Posterior cingulate gyrus (tissue), 11 donors: ENCODE measurements at places on chromosomes 2 and 18.

DNA sequence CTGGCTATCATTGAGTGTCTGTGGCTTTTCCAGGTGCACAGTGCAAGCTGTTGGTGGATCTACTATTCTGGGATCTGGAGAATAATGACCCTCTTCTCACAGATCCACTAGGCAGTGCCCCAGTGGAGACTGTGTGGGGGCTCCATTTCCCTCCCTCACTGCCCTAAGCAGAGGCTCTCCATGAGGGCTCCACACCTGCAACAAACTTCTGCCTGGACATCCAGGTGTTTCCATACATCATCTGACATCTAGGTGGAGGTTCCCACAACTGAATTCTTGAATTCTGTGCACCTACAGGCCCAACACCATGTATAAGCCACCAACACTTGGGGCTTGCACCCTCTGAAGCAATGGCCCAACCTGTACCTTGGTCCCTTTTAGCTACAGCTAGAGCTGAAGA, 775.4 kb upstream of the CDH2 start:
- no peak for DNase-seq

- DNase-seq, result peak; percentile 53
Observed at GRCh38 chr2:8514796-8515758, 166.8 kb upstream of the ID2 start.

DNA sequence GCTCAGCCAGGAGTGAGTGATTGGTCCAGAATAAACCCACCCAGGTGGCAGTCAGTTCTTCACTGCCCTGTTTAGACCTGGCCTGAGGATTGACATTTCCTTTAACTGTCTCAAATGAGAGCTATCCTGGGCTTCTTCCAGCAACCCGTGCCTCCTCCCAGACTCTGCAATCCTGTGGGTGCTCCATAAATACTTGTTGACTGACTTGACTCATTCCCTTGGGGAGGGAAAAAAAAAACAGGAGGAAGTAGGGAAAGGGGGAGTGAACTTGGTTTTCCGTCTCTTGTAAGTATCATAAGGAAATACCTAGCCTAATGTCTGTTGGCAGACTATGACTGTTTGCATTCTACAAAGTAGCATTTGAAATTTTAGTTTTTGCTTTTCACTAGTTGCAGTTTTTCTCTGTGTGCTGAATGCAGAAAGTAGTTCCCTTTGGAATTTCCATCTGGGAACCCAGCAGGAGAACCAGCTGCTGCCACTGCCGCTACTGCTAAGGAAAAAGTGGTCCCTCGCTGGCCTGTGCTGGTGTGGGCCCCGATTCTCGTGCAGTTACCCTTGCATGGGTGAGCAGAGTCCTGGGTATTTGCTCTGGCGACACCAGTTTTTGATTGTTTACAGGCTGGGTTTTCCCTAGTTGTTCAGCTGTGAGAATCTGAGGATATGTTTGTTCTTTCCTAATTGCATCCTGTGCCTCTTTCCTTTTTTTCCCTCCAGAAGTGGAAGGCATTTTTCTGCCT, 78.8 kb downstream of the TGOLN2 start:
- no peak for DNase-seq

DNA sequence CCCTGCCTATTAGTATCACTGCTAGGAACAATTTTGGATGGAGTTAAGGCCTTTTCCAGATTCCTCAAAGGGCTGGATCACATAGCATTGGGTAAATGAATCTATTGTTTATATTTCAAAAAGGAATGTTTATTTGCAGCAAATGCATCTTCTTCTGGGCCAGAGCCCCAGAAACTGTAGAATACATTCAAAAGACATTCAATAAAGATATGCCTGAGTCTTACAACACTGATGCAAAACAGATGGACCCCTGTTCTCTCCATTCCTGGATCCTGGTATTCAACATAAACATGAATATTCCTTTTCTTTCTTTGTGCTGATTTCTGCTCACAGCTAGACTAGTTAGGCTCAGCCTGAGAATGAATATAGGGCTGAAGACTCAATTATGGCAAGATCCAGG, 227.2 kb upstream of the KLHL29 start:
- no peak for DNase-seq

DNA sequence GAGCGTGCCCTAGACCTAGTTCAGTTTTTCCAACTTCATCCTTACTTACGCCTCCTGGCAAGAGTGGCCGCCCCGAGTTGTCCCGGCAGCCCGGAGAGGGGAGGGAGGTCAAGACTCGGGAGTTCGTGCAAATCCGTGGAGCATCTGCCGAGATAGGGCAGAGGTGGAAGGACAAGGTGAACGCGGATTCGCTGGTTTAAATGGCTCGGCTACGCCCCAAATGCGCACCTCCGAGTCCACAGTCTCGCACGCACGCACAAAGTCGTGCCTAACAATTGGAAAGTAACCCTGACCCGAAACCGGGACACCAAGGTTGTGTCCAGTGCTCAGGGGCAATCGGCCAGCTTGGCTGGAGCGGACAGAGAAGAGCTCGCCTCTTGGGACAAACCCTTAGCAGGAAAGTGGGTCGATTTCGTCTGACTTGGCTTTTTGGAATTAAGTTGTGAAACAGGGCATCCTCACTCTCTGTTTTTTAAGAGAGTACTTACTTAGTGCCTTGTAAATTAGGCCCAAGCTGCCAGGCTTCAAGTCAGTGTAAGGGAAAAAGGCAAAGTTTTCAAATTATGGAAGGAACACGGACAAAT, 726 bp upstream of the SS18 start:
- DNase-seq, result no peak

- no peak for DNase-seq
Observed at GRCh38 chr2:241437179-241437578, 71.2 kb downstream of the STK25 start.

DNA sequence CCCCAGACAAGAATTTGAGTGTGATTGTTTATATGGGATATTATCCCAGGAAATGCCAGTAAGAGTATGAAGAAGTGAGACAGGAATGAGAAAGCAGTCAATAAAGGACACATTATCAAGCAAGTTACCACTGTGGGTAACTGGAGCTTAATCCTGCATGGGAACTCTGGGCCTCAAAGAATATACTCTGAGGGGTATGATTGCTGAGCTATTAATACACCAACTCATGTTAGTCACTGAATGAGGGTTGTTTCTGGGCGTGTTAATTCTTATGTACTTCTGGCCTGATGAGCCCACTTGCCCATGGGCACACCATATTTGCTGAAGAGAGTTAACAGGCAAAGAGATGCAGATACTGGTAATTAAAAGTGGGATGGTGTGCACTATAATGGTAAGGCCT, 26.6 kb upstream of the PAIP2B start:
- no peak for DNase-seq

DNA sequence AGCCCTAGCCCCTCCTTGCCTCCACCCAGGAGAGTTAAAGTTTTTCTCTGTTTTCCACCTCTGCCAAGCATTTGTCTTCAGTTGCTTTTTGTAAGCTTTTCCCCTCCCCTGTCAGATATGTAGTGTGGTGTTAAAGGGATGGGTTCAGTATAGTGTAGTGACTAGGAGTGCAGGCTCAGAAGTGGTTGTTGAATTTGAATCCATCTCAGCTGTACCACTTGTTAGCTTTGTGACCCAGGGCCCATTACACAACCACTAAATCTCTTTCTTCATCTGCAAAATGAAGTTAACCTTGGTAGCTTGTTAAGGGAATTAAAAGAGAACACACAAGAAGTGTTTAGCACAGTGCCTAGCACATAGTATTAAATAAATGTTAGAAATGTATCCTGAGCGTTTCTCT, 56.9 kb downstream of the MAP3K20 start:
- DNase-seq, result no peak

- DNase-seq, result no peak
Observed at GRCh38 chr2:217899231-217900009, 103.4 kb downstream of the TNS1 start.

- DNase-seq, result no peak
Observed at GRCh38 chr2:119265693-119266066, 42.0 kb downstream of the STEAP3 start.

GRCh38 chr2:216839688-216840087, 20.2 kb downstream of the TNP1 start:
- DNase-seq, result no peak

DNA sequence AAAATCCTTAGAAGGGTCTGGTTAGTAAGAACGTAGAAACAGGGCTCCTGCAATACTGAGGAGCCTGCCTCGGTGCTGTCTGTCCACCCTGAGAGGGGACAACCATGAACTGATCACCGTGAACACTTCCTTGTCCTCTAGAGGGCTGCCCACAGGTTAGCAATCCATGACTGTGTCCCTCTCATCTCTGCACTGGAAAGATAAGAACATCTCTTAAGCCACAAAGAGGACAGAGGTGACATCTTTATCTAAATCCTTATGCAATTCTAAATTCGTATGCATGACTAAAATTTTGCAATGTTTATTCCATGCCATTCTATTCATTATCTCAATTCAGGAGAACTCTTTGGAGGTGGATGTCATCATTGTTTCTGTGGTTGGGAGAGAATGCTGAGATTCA, 12.8 kb downstream of the EFR3B start:
- DNase-seq, result no peak
